Spinal cord (tissue), 10 donors: ENCODE measurements at places on chromosomes 3 and 15. TPM values are rescaled to one million over a fixed set of nuclear protein-coding genes. Genes with fewer than 3 reads are reported as not detected.

Gene FGF7
- 5.6 TPM for total RNA-seq

Gene PDE12
- 14.4 TPM for total RNA-seq

Gene ZSCAN2
- total RNA-seq, result 9.7 TPM

Gene RETNLB
- total RNA-seq, result not detected

Gene TUSC7
- not detected for total RNA-seq

Gene IQCF5
- total RNA-seq, result not detected

Gene XIRP1
- total RNA-seq, result 0.50 TPM

Gene C3orf52
- 2.1 TPM for total RNA-seq
